ENCODE measurements at places on chromosomes 3 and 15.

- no peak for DNase-seq
Observed at GRCh38 chr3:13276438-13277195, 143.5 kb downstream of the NUP210 start.

GRCh38 chr3:50003216-50003615 lies 63.3 kb downstream of the RBM6 start:
- no peak for DNase-seq

- DNase-seq = no peak
Observed at GRCh38 chr15:66505430-66505811, 295 bp downstream of the ZWILCH start.

DNA sequence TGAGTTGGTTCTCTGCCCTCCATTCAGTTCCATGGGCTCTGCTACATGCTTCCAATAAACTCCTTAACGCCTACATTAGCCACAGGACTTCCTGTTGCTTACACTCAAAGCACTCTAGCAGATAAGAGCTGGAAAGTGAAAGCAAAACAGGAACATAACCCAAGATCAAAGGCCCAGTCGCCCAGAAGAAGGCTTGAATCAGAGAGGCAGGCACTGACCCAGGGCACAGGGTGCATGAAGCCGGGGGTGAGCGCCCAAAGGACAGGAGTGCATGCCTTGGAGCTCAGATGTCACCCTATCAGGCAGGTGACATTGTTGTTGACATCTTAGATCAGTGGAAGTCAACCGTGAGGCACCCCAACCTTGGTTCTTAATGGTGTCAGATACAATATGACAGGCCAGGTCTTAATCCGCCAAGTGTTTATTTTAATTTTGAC lies 235.1 kb downstream of the UACA start:
- DNase-seq = peak; percentile 84

DNA sequence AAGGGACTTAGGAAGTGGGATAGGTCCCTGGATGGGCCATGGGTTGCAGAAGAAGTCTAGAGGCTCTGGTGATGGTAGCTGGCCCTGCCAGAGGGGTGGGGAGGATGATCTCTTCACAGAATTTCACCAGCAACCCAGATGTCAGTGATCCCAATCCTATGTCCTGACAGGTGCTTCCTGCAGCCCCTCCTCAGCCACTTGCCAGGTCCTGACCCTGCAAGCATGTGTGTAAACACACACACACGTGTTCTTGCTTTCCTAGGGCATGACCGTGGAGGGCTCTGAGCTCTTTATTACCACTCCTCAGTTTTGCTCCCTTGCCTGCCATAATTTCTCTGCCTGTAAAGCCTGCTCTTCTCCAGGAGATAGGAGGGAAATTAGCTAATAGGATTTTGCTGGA lies 12.5 kb downstream of the TEX264 start:
- no peak for DNase-seq

DNA sequence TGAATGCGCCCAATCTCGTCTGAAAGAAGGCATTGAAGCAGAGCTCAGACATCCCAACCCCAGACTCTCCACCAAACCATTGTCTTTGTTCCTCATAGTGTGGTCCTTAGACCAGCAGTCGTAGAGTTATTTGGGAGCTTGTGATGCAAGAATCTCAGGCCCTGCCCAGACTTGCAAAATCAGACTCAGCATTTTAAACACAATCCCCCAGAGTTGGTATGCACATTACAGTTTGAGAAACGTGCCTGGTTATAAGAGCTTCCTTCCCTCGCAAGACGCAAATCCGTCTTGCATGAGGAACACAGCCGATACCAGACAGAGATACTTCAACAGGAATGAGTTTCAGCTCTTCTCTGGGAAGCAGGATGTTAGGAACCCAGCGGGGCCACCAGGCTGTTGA lies 38.9 kb upstream of the IREB2 start:
- no peak for DNase-seq

GRCh38 chr3:13685721-13686120 lies 136.8 kb downstream of the FBLN2 start:
- no peak for DNase-seq

DNA sequence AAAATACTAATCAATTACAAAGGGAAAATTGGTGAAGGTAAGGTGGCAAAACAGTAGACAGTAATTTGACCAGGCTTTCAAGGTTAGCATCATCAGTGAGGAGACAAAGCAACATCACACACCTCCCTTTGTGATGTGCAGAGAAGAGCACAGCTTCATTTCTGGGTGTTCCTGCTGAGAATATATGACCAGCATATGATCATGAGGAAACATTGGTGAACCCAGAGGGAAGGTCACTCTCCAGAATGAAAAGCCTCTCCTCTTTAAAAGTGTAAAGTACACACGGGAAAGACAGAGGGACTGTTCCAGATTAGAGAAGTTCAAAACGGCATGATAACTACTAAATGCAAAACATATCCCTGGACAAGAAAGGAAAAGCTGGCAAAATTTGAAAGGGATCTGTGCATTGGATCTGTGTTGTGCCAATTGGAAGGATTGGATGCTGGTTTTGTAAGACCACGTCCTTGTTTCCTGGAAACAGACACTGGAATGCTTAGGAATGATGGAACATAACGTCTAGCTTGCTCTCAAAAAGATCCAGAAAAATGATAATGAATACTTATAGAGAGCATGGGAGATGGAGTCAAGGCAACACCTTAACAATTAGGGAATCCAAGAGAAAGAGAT lies 80.6 kb upstream of the MITF start:
- no peak for DNase-seq

- DNase-seq = no peak
Observed at GRCh38 chr3:140276703-140277102, 341.7 kb downstream of the CLSTN2 start.

DNA sequence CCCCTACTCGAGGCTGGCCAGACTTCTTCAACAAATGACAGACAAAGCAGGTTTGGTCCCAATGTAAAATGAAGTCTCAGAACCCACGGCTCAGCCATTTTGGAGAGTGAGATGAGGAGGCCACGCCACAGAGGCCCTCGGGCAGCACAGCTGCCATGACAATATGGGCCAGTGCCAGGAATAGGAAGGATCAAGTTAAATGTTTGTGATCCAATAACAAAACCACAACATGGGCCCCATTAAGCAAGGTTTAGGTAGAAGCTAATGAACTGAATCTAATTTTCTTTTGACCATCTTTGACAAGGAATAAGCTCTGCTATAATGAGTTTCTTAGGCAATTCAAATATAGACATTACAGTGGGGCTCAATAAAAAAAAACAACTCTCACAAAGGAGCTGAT lies 52.6 kb downstream of the RFTN1 start:
- no peak for DNase-seq

DNA sequence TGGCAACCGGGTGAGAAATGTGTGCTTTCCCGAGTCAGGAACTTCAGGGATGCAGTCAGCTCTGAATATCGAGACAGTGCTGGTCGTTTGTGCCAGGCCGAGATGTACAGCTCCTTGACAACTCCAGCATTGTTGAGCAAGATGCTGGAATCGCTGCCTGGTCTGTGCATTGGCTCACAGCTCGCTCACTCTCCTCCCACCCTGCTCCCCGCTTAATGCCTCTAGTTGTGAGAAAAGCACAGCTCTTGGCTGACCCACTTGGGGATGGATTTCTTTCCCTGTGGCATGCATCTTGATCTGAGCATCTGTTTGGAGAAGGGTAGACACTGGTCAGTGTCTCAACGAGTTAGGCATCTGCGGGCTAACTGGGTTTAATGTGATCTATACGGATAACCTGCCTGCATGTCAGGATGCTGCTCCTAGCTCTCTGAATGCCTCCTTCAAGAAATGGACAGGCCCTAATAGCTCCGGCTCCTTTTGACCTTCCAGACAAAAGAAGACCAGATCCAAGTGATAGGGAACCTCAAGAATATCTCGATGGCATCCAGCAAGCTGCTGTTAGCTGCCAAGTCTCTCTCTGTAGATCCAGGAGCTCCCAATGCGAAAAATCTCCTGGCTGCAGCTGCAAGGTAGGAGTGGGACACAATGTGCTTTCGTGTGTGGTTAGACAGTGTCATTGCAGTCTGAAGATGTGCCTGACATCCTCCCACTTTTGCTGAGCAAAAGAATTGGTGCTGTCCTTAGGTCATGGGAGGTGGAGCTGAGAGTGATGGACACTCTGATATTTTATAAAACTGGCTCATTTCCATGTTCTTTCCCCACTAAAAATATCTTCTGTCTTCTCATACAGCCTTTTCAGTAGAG lies 302.2 kb upstream of the TPM1 start:
- no peak for DNase-seq

DNA sequence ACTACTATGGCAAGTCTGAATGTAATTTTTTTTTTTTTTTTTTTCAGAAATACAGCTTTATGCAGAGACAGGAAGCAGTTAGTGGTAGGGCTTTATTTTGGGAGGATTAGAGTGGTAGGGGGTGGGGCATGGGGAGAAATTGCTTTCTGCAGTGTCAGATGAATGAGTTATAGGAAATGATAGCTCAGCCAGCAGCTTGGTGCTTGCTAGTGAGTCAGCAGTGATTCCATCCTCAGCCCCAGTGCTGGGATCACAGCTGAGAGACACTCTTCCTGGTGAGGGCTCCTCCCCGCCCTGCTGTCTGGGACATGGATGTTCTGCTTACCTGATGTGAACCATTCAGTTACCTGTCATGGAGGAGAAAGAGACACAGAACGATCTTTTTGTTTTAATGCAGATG lies 39.6 kb downstream of the SEMA6D start:
- DNase-seq = no peak

- no peak for DNase-seq
Observed at GRCh38 chr15:74385733-74386132, 18.3 kb upstream of the CYP11A1 start.

- DNase-seq = no peak
Observed at GRCh38 chr15:39447346-39447745, 133.5 kb upstream of the THBS1 start.

- no peak for DNase-seq
Observed at GRCh38 chr3:22475665-22476240, 724.7 kb upstream of the ZNF385D start.

DNA sequence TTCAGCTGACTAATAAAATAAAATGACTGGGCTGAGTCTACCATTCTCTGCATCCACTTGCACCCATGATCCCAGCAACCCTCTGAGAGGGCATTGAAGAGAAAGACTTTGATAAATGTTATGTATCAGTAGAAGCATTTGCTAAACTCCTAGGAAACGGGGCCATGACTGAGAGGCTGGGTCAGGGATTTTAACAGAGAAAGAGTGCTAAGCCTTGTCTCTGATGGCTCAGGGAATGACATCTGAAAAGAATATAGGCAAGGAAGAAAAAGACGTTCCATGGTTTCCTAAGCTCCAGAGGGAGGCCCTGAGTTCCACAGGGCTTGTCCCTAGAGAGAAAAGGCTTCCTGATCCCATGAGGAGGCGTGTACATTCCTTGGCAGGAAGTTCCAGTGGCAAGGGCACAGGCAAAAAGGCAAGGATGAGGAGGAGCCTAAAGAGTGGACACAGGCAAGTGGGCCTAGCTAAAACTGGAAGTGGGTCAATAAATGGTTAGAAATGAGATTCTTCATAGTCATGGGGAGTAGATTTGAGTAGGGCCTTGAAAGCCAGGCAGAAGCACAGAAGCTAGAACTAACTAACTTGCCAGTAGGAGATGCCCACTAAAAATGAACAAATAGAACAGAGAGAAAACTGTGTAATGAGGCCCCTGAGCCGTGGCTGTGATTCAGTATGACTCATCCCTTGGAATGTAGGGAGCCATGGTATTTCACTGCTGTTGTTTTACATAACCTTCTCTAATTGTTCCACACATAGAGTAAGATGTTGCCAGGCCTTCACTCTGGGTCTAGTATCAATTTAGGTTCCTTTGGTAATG lies 44.9 kb upstream of the MANF start:
- no peak for DNase-seq

DNA sequence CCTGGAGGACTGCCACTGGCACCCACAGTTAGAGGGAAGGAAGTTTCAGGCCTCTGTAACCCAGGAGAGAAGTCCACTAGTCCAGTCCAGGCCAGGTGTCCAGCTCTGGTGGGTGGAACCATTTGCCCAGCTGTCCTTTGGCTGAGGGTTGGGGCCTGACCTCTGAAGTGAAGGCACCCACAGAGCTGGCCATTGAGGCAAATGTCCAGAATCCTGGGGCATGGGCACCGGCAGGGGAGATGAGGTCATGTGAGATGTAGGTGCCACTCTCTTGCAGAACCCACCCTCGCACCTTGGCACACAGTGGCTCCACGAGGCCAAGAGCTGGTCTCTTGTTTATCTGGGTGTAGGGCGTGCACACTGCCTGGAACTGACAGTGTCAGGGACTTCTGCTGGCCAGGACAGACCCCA lies 162.8 kb downstream of the SMAD6 start:
- no peak for DNase-seq

- DNase-seq = no peak
Observed at GRCh38 chr3:160697637-160698380, 20.8 kb downstream of the ARL14 start.

GRCh38 chr3:160643994-160644393 lies 33.0 kb upstream of the ARL14 start:
- no peak for DNase-seq

GRCh38 chr3:193240850-193241706 lies at the start of gene PLAAT1:
Gene PLAAT1, plus strand, starts transcription at chr3:193241222. Its CDS starts 14,429 bp downstream, at chr3:193255651.
- no peak for DNase-seq

GRCh38 chr3:24296441-24297205 lies 198.0 kb downstream of the THRB start:
- no peak for DNase-seq

- DNase-seq = no peak
Observed at GRCh38 chr15:100690795-100691158, 88.4 kb downstream of the ASB7 start.

GRCh38 chr3:13501521-13501920 lies 21.4 kb downstream of the HDAC11 start:
- no peak for DNase-seq

DNA sequence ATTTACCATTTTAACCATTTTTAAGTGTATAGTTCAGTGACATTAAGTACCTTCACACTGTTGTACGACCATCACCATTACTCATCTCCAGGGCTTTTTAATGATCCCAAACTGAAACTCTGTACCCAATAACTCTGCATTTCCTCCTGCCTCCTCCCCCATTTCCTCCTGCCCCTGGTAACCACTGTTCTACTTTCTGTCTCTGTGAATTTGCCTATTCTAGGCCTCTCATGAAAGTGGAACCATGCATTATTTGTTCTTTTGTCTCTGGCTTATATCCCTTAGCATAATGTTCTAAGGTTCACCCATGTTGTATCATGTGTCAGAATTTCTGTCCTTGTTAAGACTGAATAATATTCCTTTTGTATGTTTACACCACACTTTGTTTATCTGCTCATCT lies 154.2 kb downstream of the MECOM start:
- DNase-seq = no peak

- no peak for DNase-seq
Observed at GRCh38 chr3:39148435-39149058, 4.8 kb downstream of the CSRNP1 start.

DNA sequence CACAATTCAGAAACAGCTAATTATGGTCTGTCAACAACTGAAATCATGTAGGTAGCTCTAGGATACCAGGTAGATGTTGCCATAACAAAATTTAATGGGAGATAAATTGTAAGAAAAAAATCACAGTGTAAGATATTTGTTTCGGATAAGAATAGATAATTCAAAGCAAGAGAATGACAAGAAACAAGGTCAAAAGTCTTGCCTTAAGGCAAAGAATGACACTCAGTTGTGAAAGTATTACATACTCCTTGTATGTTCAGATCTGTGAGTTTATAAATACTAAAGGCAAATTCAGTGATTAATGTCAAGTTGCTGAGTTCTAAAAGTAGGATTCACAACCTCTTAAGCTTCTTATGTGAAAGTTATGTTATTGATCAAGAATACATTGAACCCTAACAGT lies 772.2 kb upstream of the SGO1 start:
- DNase-seq = no peak
